ENCODE measurements at places on chromosomes 7 and 10.
A peak's percentile ranks its signal among the peaks of the same experiment; 100 is the strongest.

- DNase-seq = peak; percentile 82
Measured at GRCh38 chr10:101161494-101162299, 30.6 kb downstream of the TLX1 start.

- no peak for DNase-seq
Measured at GRCh38 chr10:134247-135131, 766 bp upstream of the ZMYND11 start.

- no peak for DNase-seq
Measured at GRCh38 chr7:2864204-2864985, 20.3 kb upstream of the GNA12 start.

DNA sequence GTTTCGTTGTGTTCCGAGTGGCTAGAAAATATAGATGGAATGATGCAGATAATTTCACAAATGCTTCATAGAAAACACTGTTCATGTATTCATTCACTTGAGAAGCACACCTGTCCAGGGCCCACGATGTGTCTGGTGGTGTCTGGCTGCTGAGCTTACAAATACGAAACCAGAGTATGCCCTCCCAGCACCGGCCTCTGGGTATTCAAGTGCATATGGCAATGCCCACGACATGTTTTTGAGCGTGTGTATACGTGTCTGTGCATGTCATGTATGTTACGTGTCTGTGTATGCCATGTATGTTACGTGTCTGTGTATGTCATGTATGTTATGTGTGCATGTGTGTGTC, 37.9 kb downstream of the IL2RA start:
- DNase-seq = no peak

- DNase-seq = no peak
Measured at GRCh38 chr10:34528320-34528719, 286.8 kb downstream of the PARD3 start.

DNA sequence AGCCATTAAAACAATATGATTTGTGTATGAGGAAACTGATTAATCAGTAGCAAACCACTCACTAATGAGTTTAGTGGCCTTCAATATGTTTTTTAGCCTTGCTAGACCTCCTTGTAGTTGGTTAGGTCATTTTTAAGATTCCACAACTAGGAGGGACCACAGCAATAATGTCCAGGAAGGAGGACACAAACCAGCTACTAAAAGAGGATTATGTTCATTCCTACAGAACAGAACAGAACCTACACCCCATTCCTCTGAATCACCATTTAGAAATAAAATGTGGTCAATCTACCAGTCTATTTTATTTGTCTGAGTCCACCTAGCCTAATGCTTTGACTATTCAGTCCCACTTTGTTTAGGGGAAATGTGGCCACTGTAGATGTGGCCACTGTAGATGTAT, 226.3 kb downstream of the GLI3 start:
- DNase-seq = no peak

- no peak for DNase-seq
Measured at GRCh38 chr7:128396357-128396756, 13.4 kb downstream of the IMPDH1 start.

DNA sequence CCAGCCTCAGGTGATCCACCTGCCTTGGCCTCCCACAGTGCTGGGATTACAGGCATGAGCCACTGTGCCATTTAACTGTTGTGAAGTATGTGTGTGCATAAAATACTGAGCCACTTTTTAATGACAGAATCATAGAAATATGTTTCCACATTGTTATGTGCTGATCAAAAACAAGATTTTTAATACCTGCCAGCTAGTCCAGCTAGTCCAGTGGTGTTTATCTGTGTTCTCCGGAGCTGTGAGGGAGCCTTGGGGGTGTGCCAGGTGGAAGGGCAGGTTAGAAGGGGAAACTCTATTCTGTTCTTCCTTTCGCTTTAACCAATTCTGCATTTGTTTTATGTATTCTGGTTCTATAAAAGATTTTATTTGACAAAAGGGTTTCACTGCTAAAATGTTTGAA, 7.0 kb downstream of the FAM221A start:
- DNase-seq = no peak

GRCh38 chr7:45975367-45975766, 54.3 kb upstream of the IGFBP3 start:
- no peak for DNase-seq

DNA sequence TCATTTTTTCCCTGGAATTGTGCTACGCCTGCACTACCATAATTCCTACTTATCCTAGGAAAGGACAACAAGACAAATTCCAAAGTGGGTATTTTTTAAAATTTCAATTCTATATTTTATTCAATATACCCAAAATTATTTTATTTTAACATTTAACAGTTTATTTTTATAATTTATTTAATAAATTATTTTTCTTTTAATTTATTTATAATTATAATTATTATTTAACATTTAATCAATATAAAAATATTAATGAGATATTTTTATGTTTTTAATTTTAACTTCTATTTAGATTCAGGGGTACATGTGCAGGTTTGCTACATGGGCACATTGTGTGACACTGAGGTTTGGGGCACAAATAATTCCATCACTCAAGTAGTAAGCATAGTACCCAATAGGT, 65.6 kb upstream of the VSTM2A start:
- DNase-seq = no peak

GRCh38 chr10:113162960-113163359, 212.9 kb downstream of the TCF7L2 start:
- no peak for DNase-seq

DNA sequence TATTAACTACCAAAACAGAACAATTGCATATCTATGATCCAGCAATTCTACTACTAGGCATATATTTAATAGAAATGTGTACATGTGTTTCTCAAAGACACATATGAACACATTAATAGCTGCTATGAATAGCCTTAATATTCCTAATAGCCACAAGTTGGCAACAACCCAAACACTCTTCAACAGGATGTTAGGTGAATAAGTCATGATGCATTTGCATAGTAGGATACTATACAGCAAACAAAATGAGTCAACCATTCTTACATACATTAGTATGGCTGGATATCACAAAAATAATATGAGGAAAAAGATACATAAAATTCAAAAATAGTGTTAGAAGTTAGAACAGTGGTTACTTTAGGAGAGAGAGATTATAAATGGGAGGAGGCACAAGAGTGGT, 26.8 kb upstream of the ZNF746 start:
- DNase-seq = no peak

GRCh38 chr10:68599771-68600040, 39.6 kb downstream of the TET1 start:
- no peak for DNase-seq

DNA sequence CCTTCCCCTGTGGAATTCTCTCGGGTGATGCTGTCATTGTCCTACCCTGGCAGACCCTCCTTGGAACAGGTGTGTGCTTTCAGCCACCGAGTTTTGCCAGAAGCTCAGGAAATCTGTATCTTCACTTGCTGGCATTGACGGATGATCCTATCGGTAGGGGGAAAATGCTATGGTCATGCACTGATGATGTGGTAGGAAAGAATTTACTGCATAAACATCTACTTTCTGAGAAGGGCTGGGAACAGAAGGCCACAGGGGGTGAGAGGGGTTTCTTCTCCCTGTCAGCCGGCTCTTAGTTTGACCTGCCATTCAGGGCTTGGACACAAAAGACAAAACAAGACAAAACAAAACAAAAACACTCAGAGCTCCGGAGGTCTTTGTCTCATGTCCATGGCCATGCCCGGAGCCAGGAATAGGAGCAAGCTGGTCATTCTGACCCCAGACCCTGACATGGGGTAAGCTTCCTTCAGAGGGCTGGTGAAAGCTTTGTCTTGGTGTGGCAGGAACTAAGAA, 43.6 kb upstream of the CARD11 start:
- no peak for DNase-seq

- DNase-seq = no peak
Measured at GRCh38 chr10:69801434-69802315, at the start of gene COL13A1. TSS of gene COL13A1 (plus strand) at chr10:69801906. CDS start at chr10:69802424, 518 bp downstream.

DNA sequence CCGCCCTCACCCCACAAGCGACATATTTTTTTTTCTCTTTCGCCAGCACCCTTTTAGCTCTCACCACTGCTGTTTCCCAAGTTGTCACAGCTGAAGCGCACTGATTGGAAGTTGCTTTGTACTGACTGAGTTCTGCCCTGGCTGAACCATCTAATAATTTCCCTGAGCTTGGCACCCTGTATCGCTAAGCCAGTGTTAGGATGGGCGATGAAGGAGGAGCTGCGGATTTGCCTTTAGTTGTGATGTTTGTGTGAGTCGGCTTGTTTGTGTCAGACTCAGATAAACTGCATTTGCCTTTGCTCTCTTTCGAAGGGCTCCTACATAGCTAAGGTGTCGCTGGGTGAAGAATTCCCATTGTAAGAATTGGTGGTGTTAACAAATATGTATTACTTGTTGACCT, 1.3 kb upstream of the ATXN7L1 start:
- DNase-seq = no peak

DNA sequence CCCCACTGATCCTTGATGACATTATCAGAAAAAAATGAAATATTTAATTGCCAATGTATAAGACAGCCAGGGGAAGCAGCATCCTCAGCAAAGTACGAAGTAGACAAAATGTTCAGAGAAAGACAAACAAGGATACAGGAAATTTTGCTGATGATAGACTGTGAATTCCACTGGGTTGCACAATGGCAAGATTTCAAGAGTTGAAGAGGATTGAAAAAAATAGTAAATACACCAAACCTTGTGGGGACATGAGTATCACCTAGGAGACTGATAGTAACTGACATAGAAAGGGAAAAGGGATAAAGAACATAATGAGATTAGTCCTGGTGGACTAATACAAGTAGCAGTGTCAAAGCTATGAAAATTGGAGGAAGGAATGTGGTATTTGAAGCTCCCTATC, 16.5 kb downstream of the CNOT4 start:
- DNase-seq = no peak

GRCh38 chr10:3095373-3096139, 28.2 kb downstream of the PFKP start:
- no peak for DNase-seq

- DNase-seq = peak; percentile 17
Measured at GRCh38 chr10:113273181-113274163, 279.4 kb upstream of the HABP2 start.

DNA sequence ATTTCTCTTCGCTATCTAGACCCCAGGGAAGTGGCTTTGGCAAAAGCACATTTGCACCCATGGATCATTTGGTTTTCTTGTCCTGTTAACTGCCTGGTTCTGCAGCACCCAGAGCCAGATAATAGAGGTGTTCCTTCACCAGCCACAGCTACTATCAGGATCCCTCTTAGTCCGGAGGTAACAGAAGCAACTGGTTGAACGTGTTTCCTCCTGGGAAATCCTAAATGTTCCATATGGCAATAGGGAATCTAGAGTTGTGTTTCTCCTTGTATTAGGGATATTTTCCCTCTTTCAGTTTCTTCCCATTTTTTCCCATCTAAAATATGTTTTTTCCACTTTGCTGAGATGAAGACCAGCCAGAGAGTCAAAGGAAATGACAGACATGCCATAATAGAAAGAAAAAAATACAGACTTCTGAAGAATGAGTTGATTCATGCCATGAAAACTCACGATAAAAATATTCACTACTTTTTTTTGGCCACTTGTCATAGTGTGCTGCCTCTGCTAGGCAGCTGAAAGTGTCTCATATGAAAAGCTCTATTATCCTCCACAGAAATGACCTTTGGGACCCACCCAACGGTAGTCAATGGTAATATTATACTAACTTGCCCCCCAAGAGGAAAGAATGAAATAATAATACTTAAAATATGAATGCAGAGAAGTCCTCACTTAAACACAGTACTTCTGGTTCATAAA, 472.8 kb downstream of the KCNMA1 start:
- no peak for DNase-seq

DNA sequence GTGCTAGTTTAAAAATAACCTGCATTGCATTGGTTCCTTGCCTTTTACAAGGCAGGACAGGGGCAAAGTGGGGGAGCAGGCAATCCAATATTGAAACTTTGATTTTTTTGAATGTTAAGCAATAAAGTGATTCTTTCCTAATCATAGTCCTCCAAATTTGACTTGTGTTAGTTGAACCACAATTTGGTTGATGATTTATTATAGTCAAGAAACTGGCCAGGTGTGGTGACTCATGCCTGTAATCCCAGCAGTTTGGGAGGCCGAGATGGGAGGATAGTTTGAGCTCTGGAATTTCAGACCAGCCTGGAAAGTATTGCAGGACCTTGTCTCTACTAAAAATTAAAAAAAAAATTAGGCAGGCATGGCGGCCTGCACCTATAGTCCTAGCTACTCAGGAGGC, 27.9 kb upstream of the ABLIM1 start:
- DNase-seq = no peak

DNA sequence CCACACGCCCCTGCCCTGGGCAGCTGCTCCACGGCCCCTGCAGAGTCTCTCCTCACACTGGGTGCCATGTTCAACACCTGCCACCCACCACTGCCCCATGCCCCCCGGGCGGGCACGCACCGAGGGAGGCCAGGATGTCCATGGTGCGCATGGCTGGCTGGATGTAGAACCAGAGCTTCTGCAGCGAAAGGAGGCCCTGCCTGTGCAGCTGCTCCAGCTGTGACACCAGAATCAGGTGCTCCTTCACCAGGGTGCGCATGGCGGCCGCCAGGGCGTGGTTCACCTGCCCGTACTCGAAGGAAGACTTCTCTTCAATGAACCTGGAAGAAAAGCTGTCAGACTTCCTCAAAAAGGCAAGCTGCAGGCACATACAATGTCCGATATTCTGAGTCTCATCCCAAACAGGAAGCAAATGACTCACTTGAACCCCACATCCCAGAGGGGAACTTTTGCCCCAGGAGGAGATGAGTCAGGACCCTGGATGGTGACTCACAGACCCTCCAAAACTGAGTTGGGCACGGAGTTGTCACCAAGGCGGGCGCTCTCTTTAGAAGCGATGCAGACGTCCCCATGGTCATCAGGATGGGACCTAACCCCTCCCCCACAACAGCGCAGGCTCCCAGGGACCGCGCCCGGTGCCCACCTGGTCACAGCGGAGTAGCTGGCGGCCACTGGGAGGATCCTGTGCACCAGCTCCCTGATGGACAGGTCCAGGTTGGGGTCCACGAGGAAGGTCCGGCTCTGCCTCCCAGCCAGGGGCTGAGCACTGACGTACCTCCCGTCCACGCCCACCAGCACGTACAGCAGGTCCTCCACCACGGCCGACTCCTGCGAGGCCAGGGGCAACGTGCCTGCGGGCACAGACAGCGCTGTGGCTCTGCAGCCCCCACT, 15.5 kb downstream of the TUBGCP2 start:
- DNase-seq = no peak

- peak; percentile 32 for DNase-seq
Measured at GRCh38 chr7:69962186-69963065, 364.2 kb downstream of the AUTS2 start.

- DNase-seq = no peak
Measured at GRCh38 chr7:41383596-41383995, 319.3 kb downstream of the INHBA start.

DNA sequence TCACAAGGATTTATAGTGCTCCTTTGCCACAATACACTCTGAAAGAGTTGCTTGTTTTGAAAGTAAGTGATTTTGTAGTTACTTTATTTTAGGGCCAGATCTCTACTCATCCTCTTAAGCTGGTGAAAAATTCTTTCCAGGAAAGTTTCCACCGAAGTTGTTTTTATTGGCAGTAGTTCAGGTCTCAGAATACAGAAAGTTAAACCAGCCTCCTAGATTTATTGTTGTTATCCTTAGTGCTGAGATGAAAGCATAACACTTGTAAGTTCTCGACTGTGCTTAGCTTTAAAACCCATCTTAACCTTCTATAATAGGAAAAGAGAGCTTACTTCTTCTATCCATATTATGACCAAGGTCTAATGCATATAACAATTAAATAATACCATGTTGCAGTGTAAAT, 5.5 kb downstream of the AP3M1 start:
- no peak for DNase-seq

All from B cell (primary cell).